ENCODE measurements at places on chromosomes 6 and 20. TPM values are rescaled to one million over a fixed set of nuclear protein-coding genes. Genes with fewer than 3 reads are reported as not detected.

RHAG gene
- total RNA-seq = not detected

- H3K4me3 ChIP-seq = no peak overlapping the region
- H3K4me1 ChIP-seq = no peaks in the 10 kb centered on the region
- H3K27ac ChIP-seq = no peak overlapping the region
Measured at GRCh38 chr6:84862843-84863242, 98.4 kb upstream of the TBX18 start.

DNA sequence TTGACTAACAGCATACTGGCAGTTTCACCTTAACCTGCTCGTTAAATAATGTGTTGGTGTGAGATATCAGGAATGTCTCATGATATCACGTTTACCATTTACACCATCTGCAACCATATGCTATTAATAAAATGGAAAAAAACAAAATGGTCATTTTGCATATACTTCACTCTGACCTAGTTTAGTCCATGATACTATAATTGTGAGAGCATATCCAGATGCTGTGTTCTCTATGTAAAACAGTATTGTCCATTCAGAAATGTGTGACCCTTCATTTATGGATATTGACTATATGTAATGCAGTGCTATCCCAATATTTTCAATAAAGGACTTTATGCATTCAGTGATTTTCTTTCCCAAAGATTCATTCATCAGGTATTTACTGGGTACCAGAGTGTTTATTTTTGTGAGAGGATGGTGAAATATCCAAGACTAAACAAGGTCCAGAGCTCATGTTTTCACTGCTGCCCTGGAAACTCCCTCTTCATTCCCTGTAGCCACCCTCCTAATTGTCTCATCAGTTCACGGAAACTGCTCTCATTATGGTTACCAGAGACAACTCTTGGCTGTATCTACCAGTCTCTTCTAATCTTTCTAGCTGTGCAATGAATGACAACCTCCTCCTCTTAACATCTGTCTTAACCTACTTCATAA, 25.7 kb upstream of the HINT3 start:
- H3K4me1 ChIP-seq = no peaks in the 10 kb centered on the region
- H3K4me3 ChIP-seq = no peak overlapping the region
- peaks cover 29% of the 10 kb centered on the region for H3K36me3 ChIP-seq
- no peaks in the 10 kb centered on the region for H3K27me3 ChIP-seq
- H3K27ac ChIP-seq = no peak overlapping the region

- no peak overlapping the region for H3K4me3 ChIP-seq
- peaks cover 29% of the 10 kb centered on the region for H3K36me3 ChIP-seq
- no peak for DNase-seq
- H3K27me3 ChIP-seq = no peaks in the 10 kb centered on the region
- H3K4me1 ChIP-seq = no peaks in the 10 kb centered on the region
Measured at GRCh38 chr20:59866338-59866737, 67.1 kb downstream of the SYCP2 start.

GABRR1 gene
- not detected for total RNA-seq

GRCh38 chr6:136429264-136430065, 120.8 kb downstream of the MAP7 start:
- no peak overlapping the region for H3K27ac ChIP-seq
- no peaks in the 10 kb centered on the region for H3K36me3 ChIP-seq
- no peak overlapping the region for H3K4me3 ChIP-seq
- DNase-seq = no peak

DNA sequence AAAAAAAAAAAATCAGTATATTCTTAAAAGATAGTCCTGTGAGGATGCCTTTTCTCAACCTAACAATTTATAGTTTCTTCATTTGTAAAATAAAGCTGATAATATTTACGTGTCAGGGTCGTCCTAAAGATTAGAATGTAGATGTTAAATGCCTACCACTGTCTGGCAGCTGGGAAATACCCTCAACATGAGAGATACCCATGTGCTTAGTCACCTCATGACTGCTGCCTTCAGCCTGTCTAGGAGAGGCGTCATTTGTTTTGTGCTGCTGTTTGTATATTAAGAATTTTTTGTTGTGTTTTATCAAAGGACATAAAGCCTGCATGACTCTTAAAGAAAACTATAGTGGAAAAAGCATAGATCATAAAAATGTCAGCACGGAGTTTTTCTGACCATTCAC, 9.5 kb downstream of the FAM120B start:
- peaks cover 70% of the 10 kb centered on the region for H3K36me3 ChIP-seq
- DNase-seq = no peak
- H3K27me3 ChIP-seq = no peaks in the 10 kb centered on the region
- no peak overlapping the region for H3K4me3 ChIP-seq

KIFC1 gene
- total RNA-seq = 1.2 TPM

WFDC10B gene
- not detected for total RNA-seq

L3MBTL3 gene
- total RNA-seq = 53.7 TPM

SUMO4 gene
- total RNA-seq = 6.0 TPM

GRCh38 chr6:146305092-146305491, 238.5 kb upstream of the RAB32 start:
- H3K4me1 ChIP-seq = no peaks in the 10 kb centered on the region
- H3K4me3 ChIP-seq = no peak overlapping the region
- no peak overlapping the region for H3K27ac ChIP-seq

DNA sequence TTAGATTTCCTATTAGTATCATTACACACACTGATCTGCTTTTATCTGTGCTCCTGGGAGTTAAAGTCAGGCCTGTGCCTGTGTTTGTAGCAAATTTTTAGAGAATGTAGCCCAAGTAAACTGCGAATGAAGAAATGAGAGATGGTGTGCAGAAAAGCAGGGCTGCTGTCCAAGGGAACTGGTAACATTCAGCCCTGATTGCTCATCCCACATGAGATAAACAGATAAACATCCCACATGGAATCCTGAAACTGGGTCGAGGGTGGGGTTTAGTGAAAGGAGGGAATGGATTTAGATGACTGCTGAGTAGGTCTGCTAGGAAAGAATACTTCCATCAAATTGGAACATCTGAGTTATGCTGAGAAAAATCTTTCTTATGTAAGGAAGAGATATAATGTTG, 69.1 kb downstream of the GRIK2 start:
- no peaks in the 10 kb centered on the region for H3K36me3 ChIP-seq
- no peaks in the 10 kb centered on the region for H3K4me1 ChIP-seq
- no peak for DNase-seq

MYT1 gene
- total RNA-seq = not detected

NCOA6 gene
- total RNA-seq = 29.2 TPM

- peaks cover 59% of the 10 kb centered on the region for H3K36me3 ChIP-seq
- peak overlapping the region; percentile 91 for H3K27ac ChIP-seq
- peak overlapping the region; percentile 75 for H3K4me3 ChIP-seq
- no peak for DNase-seq
Measured at GRCh38 chr6:89951574-89952104, 57.4 kb downstream of the GJA10 start.

CLIC5 gene
- total RNA-seq = 2.3 TPM

MLN gene
- total RNA-seq = not detected

SIRPG gene
- 52.2 TPM for total RNA-seq

FERMT1 gene
- not detected for total RNA-seq

DNA sequence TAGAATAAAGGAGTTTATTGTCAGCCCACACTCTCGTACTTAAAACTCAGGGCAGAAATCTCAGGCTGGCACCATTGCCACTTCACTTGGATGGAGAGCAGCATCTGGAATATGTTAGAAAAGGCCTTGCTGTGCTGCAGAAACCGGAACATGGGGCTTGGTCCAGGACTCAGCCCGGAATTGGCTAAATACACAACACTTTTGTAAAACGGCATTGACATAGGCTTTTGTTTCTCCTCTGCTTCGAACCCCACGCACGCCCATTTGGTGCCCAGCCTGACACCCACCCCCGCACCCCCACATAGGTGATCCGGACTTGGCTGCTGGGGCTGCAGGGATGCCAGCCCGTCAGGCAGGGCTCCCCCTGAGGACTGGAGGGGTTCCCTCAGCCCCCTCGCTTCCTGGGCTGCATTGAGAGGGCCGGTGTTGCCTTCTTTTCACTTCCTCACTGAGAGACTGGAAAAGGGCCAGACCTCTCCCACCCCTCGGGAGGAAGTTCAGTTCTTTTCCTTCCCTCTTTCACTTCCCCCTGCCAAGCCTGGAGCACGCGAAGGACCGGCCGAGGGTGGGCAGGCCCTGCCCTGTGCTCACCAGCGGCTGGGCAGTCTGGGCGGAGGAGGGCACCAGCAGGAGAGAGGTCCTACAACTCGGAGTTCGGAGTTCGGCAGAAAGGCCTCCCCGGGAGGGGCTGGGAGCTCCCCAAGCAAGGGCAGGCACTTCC, 17.9 kb upstream of the CST3 start:
- H3K27me3 ChIP-seq = peaks cover 5% of the 10 kb centered on the region
- peaks cover 10% of the 10 kb centered on the region for H3K4me1 ChIP-seq
- H3K27ac ChIP-seq = no peak overlapping the region
- H3K4me3 ChIP-seq = no peak overlapping the region
- DNase-seq = no peak

GRCh38 chr6:148530976-148531375, 188.3 kb downstream of the SASH1 start:
- no peaks in the 10 kb centered on the region for H3K36me3 ChIP-seq
- no peak overlapping the region for H3K27ac ChIP-seq
- no peaks in the 10 kb centered on the region for H3K4me1 ChIP-seq
- DNase-seq = no peak
- no peak overlapping the region for H3K4me3 ChIP-seq

DNA sequence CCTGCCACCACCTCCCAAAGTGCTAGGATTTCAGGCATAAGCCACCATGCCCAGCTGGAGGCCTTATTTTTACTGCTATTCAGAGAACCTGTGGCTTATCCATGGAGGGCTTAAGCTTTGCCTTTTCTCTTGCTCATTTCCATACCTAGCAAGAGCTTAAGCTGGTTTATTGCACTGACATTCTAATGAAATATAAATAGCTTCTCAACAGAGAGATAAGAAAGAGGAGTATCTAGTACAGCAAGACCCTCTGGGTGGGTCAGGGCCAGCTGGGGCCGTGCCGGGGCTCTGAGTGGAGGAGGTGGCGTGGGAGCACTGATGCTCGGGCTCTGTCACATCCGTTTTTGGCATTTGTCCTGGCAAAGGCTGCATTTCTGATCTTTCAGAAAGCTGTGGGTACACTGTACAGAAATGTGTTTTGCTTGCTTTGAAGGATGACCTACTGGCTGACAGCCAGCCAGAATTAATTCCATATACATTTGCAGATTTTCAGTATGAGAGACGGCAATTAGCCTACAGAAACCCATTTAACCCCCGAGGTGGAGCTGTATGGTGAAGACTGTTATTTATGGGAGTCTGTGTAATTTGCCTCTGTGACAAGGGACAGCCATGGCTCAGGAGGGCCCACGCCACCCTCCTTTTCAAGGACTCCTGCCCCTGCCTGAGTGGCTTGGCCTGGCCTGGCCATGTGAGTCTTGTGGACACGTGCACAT, 181.6 kb upstream of the AKAP12 start:
- no peaks in the 10 kb centered on the region for H3K27me3 ChIP-seq
- no peak overlapping the region for H3K4me3 ChIP-seq
- DNase-seq = no peak
- no peaks in the 10 kb centered on the region for H3K4me1 ChIP-seq

- peaks cover 10% of the 10 kb centered on the region for H3K4me1 ChIP-seq
- H3K27ac ChIP-seq = no peak overlapping the region
- no peak overlapping the region for H3K4me3 ChIP-seq
- no peaks in the 10 kb centered on the region for H3K36me3 ChIP-seq
- DNase-seq = no peak
Measured at GRCh38 chr6:38604700-38605099, 35.0 kb downstream of the BTBD9 start.

NKAIN4 gene
- total RNA-seq = not detected

TAAR1 gene
- not detected for total RNA-seq

Data from naive thymus-derived CD8-positive, alpha-beta T cell (primary cell).